ENCODE measurements at places on chromosomes 3 and 15.
A peak's percentile ranks its signal among the peaks of the same experiment; 100 is the strongest.

- peak; percentile 39 for DNase-seq
These were observed 735.0 kb downstream of the ROBO1 start for GRCh38 chr3:79032686-79033318.

DNA sequence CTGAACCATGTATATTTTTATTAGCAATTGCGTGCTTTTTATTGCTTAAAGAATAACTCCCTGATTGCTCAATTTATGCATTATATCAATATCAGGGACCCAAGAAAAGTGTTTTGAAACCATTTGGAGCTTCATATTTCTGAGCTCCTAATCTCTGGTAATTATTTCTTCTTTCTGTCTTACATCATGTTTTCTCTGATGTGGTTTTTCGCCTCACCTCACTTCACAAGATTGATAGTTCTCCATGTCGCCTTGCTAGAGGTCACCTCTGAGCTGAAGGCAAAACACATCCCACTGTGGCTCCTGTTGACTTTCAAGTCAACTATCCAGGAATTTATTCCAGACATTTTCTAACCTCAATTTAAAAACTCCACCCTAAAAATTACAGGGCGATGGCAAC, 837.4 kb downstream of the CADM2 start:
- no peak for DNase-seq

DNA sequence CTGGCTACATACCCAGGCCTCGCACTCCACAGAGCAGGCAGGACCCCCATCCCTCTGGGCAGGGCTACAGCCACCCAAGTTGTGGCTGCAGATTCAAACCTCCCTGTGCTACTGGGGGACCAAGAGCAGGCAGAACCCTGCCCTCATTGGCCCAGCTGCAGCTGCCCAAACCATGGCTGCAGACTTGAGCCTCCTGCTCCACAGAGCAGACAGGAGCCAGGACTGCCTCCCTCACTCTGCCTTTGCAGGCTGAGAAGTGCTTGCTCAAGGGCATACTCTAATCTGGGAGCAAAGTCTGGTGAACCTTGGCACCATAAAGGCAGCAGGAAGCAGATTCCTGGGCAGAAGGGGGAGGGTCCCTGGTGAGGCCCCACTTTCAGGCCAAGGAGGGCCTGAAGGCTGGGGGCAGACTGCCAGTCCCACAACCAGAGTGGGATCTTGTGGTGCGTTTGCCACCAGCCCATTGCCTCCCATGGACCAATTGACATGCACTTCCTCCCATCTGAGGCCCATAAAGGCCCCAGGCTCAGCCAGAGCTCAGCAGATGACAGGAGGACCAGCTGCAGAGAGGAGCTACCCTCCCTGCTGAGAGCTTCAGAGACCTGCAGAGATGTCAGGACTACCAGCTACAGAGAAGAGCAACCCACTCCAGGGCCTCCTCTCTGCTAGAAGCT, 64.2 kb upstream of the EPHA6 start:
- DNase-seq: no peak

- no peak for DNase-seq
These were observed 65.7 kb downstream of the MYLK start for GRCh38 chr3:123818324-123818920.

GRCh38 chr3:189249987-189250386, 78.2 kb downstream of the TPRG1 start:
- DNase-seq: no peak

Measured in HEK293T (cell line).